NCI-H2171 (cell line): ENCODE measurements at places on chromosomes 2 and 18.

GRCh38 chr18:47893047-47893446 lies 37.4 kb downstream of the SMAD2 start:
- no peak for DNase-seq

DNA sequence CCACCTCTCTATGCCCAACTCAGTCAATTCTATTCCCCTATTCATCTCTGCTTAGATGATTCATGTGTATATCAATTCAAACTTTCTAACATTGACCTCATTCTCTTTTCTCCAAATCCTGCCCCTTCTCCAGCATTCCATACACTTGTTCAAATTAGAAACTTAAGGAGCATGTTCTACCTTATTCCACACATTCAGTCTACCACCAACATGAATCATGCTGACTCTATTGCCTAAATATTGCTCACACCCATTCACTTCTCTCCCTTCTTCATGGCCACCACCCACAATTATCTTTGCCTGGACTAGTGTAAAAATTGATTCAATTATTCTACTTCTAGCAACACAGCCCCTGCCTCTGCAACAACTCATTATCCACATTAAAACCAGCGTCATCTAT lies 147.5 kb downstream of the VWC2L start:
- no peak for DNase-seq

- DNase-seq, result no peak
These were observed 54.2 kb upstream of the SEMA4C start for GRCh38 chr2:96923810-96924774.

DNA sequence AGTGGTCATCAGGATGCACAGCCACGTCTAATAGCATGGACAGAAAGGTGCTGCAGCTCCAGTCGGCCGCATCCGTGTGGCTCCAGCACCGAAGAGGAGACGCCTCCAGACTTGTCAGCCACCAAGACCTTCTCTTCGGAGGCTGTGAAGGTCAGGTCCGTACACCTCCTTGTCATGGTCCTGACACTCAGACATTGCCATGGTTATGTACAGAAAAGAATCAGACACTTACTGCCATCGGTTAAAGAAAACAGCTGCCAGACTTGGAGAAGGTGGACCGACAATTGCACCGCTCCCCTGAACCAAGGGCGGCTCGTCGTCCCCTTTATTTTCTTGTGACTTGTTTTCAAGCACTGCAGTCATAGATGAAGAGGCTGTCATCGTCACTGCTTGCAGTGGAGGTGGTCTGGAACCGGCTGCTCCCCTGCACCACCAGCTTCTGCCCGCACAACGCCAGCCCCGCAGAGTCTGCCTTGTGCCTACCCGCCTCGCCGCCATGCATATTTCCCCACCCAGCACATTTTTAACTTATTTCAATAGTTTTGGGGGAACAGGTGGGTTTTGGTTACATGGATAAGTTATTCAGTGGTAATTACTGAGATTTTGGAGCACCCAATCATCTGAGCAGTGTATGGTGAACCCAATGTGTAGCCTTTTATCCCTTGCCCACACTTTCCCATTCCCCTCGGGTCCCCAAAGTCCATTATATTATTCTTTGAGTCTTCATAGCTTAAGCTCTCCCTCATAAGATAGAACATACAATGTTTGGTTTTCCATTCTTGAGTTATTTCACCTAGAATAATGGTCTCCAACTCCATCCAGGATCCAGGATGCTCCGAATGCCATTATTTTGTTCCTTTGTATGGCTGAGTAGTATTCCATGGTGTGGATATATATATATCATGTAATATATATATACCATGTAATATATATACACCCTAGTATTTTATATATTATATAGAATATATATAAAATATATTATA lies 18.1 kb downstream of the FBXO48 start:
- no peak for DNase-seq

GRCh38 chr2:67900826-67901225 lies 162.0 kb downstream of the C1D start:
- no peak for DNase-seq

DNA sequence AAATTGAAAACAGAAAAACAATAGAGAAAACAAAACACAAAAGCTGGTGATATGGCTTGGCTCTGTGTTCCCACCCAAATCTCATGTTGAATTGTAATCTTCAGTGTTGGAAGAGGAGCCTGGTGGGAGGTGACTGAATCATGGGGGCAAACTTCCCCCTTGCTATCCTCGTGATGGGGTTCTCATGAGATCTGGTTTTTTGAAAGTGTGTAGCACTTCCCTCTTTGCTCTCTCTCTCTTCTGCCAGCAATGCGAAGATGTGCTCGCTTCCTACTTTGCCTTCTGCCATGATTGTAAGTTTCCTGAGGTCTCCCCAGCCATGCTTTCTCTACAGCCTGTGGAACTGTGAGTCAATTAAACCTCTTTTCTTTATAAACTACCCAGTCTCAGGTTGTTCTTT lies 112.3 kb upstream of the UXS1 start:
- no peak for DNase-seq

- DNase-seq, result no peak
These were observed 95.7 kb upstream of the PXDN start for GRCh38 chr2:1840046-1840445.

DNA sequence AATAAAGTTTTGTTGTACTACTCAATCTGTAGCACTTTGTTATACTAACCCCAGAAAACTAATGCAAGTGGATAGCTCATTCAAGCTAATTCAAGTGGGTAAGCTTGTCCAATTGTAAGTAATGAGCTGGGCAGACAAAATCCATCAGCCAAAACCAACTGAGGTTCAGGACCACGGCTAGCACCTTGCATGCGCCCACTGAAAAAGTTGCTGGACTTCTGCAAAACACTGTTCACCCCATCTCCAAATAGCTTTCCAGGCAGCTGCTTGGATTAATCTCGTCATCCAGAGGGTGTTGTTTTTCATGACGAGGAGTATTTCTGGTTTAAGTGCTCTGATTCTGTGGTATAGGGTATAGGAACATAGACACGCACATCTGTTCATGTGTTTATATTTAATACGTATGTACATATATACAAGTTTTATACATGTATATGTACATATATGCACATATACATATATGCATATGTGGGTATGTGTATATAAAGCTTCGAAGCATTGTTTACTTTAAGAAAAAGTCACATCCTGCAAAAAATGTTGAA lies 307.5 kb downstream of the GALR1 start:
- no peak for DNase-seq

DNA sequence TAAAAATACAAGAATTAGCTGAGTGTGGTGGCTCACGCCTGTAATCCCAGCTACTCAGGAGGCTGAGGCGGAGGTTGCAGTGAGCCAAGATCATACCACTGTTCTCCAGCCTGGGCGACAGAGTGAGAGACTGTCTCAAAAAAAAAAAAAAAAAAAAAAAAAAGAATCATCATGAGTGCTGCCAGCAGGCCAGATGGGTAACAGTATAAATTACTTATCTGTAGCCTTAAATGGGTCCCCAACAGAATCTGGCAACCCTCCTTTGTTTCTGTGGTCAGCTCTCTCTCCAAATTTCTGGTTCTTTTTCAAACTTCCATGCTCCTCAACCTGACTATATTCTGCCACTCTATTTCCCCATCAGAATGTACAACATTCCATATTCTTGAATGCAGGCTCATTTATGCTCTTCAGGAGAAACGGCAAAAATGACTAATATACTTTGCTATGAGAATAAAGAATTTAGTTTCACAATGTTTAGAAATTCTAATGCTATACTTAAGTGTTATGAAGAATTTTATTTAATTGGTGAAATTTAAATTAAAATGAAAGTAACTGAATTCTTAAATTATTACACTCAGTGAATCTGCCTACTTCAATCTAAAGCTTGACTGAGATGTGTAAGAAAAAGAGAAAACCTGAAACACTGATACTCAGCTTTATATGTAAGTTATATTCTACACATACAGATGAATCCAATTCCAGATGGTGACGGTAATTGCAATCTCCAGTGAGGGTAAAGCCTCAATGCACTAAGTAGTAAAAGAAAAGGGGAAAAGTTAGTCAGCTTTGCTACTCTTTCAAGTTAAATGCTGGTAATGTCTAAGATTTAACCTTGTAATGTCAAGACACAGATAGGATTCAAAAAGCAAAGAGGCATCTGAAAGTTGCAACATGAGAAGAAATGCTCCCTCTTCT lies 24.8 kb downstream of the LPIN2 start:
- no peak for DNase-seq

- DNase-seq, result no peak
These were observed 8.2 kb upstream of the NT5C1B start for GRCh38 chr2:18597618-18598017.

GRCh38 chr2:12005886-12006681 lies 259.7 kb downstream of the LPIN1 start:
- peak; percentile 76 for DNase-seq

DNA sequence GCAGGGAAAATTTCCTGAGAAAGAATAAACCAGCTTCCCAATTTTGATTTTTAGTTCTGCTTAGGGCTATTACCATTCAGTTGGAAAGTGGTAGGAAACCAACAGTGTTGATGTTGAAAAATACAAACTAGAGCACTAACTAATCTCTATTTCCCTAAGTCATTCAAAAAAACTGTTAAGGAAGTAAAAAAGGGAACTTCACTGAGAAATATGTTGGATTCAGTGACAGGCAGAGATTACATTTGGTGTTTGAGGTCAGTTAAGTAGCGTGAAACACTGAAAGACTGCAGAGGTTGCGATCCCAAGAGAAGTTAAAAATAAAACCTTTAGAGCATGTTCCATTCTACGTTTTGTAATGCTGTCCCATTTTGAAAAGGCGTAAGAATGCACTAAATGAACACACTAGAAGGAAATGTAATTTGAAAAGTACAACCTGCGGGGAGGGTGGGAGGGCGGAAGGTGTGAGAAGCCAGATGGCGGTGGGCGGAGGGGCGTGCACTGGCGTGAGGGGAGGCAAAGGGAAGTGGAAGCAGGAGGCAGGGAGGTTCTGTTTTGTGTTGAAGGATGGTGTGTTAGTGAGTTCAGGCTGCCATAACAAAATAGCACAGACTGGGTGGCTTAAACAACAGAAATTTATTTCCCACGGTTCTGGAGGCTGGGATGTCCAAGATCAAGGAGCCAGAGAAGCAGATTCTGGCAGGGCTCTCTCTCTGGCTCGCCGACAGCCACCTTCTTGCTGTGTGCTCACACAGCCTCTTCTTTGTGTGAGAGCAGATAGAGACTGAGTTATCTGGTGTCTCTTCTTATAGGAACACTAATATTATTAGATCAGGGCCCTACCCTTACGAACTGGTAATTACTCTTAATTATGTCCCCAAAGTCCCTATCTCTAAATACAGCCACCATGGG lies 94.3 kb upstream of the KCTD1 start:
- DNase-seq, result no peak

- DNase-seq, result no peak
These were observed 8.2 kb upstream of the INPP1 start for GRCh38 chr2:190335225-190335559.

DNA sequence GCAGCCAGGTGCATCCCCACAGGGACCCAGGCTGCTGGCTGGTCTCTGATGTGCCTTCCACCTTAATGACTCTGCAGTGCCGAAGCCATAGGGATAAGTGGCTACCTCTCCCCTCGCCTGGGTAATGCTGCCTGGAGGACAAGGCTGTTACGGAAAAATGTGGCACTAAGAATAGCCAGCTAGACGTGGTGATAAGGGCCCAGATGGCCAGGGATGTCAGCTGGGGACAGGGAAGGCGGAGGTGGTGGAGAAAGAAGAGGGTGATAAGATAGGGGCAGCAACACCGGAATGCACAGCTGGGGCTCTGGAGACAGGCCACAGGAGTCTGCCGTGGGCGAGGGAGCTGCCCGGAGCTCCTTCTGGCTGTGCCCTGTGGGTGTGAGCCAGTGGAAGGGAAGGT lies 170.6 kb downstream of the FHOD3 start:
- DNase-seq, result no peak

DNA sequence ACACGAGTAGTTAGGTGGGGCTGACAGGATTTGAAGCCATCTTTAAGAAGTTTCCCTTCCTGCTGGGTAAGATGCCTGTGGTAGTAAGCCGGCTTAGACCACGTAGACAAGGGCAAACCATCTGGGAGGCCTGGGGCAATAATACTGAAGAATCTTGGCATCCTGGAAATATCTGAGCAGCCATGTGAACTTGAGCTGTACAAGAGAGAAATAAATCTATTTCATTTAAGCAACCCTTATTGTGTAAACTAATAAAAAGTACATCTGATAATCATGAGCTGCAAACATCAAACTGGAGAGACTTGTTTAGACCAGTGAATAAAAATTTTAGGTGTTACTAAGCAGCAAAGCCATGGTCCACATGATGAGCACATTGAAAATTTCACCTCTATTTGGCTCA lies 11.4 kb upstream of the CETN1 start:
- no peak for DNase-seq
